Caco-2 (cell line): ENCODE measurements at places on chromosomes 2 and 18. TPM values are rescaled to one million over a fixed set of nuclear protein-coding genes. Genes with fewer than 3 reads are reported as not detected.
A peak's percentile ranks its signal among the peaks of the same experiment; 100 is the strongest.

Gene C2orf66
- total RNA-seq = not detected in 2 replicates

Gene KCNG2
- not detected in 2 replicates for total RNA-seq

Gene MYO3B
- total RNA-seq = 0.09 and 0.21 TPM in 2 replicates

Gene TCF23
- total RNA-seq = not detected in 2 replicates

Gene DLGAP1
- 0.07 TPM in 1 of 2 replicates, not detected in the other for total RNA-seq

DNA sequence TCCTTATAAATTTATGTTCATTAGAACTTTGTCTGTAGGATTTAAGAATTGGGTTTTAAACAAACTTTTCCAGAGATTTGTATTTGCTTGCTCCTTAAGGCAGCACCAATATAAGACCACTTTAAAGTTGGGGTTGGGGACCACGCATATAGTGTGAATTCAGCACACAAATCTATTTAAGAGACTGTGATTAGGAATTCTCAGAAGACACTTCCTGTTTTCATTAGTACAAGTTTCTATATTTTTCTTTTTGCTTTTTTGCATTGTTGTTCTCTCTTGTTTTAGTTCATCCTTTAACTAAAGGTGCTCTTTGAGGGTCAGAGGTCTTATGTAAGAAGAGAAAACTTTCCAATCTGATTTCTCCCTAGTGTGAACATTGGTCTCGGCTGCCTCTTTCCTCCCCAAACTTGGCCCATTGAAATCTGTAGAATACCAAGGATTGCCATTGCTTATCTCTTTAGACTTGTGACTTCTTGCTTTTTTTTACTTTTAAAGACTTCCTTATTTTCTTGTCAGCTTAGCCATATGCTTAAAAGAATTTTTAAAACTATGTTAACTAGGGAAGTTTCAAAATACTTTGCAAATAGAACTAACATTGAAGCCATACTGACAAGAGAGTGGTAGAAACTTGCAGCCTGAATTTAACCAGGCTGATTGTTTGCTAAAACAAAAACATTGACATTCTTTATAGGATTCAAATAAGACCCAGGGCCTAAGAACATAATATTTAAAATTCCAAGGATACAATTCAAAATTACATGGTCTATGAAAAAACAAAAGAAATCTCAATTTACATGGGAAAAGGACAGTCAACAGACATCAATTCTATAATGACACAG is 264.1 kb upstream of the FN1 start:
- peak overlapping the region; percentile 26 for H3K27ac ChIP-seq
- no peaks in the 10 kb centered on the region for H3K36me3 ChIP-seq
- DNase-seq = no peak
- H3K27me3 ChIP-seq = no peaks in the 10 kb centered on the region

DNA sequence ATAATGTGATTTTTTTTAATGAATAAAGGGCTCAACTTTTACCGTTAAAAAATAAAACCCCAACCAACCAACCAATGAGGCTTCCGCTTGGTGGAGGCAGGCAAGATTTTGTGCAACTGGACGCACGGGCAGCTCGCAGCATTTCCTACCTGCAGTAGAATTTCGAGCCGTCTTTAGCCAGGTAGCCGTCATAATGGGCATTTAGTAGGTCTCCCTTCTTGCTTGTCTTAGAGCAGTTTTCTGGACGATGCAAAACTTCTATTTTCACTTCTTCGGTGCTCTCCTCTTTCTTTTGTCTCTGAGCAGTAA is 316 bp downstream of the FKBP7 start:
- H3K27me3 ChIP-seq = no peaks in the 10 kb centered on the region
- peaks cover 7% of the 10 kb centered on the region; the same call in 1 of the 2 replicates for H3K4me1 ChIP-seq
- H3K4me3 ChIP-seq = peak overlapping the region; percentile 60
- H3K27ac ChIP-seq = peak overlapping the region; percentile 96
- no peaks in the 10 kb centered on the region for H3K36me3 ChIP-seq
- DNase-seq = no peak

GRCh38 chr2:186917866-186918265 is 68.9 kb upstream of the ZSWIM2 start:
- no peak overlapping the region for H3K4me3 ChIP-seq
- no peak overlapping the region for H3K27ac ChIP-seq
- H3K4me1 ChIP-seq = no peaks in the 10 kb centered on the region
- DNase-seq = no peak
- H3K36me3 ChIP-seq = no peaks in the 10 kb centered on the region
- no peaks in the 10 kb centered on the region for H3K27me3 ChIP-seq

DNA sequence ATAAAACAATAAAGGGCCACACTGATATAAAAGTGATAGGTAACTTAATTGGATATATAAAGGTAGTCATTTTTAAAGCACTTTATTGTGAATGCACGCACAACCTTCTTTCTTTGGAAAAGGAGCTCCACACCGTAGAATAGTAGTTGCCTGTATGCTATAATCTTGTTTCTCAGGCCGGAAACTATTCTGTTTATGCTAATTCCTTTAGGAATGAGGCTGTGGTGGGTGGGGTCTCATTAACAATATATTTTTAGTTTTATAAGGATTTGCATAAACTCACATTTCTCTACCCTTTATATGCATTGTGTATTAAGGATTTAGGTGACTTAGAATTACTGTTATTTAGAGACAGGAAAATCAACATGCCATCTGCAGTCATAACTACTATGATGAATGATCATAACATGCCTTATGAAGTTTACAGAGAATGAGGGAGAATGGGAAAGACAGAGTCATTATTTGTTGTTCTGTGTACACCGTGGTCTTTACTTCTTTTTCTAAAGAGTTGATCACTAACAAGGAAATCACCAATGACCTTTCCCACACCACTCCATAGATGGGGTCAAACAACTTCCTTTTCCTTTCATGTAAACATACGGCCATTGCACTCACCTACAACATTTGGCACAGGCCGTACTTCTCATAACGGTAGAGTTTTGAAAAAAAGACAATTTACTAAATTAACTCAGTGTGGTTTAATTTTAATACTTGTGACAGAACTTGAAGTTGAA is 84.5 kb downstream of the PIEZO2 start:
- DNase-seq = no peak
- no peaks in the 10 kb centered on the region for H3K4me1 ChIP-seq
- H3K36me3 ChIP-seq = no peaks in the 10 kb centered on the region
- H3K27ac ChIP-seq = no peak overlapping the region
- H3K4me3 ChIP-seq = no peak overlapping the region

DNA sequence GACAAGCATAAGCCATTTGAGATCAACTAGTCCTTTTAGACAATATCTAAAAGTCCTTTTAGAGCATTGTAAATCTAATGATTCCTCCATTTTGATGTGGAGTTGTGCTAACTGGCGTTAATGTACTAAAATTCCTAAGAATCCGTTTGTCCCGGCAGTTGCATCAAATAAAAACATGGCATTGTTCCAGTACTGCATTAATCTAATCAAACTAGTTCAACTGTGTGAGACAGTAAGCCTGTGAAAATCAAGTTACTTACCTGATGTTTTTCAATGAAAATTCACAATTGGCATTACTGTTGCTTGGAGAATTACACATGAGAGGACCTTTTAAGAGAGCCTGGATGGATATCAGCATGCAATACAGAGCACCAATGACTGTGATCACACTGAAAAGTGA is 13.3 kb downstream of the TM4SF20 start:
- no peak overlapping the region for H3K27ac ChIP-seq
- H3K4me3 ChIP-seq = no peak overlapping the region
- no peaks in the 10 kb centered on the region for H3K27me3 ChIP-seq
- H3K36me3 ChIP-seq = no peaks in the 10 kb centered on the region
- no peaks in the 10 kb centered on the region for H3K4me1 ChIP-seq

DNA sequence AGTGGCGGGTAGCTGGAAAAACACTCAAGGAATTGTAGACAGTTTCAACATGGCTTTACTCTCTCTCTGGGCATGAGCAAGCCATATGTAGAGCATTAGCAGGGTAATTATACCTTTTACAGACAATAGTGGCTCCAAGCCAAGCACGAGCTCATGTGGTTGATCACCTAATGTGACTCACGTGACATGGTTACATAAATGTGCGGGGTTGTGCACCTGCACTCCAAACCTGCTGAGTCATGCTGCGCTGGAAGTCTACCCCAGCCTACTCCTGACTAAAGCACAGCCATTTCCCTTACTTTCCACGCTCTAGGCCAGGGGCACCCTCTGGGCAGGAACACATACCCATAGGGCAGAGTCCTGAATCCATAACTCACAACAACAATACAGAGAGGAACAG is 232.8 kb downstream of the MBD5 start:
- H3K4me3 ChIP-seq = no peak overlapping the region
- no peaks in the 10 kb centered on the region for H3K27me3 ChIP-seq
- no peaks in the 10 kb centered on the region for H3K4me1 ChIP-seq
- DNase-seq = peak; percentile 14
- no peaks in the 10 kb centered on the region for H3K36me3 ChIP-seq

DNA sequence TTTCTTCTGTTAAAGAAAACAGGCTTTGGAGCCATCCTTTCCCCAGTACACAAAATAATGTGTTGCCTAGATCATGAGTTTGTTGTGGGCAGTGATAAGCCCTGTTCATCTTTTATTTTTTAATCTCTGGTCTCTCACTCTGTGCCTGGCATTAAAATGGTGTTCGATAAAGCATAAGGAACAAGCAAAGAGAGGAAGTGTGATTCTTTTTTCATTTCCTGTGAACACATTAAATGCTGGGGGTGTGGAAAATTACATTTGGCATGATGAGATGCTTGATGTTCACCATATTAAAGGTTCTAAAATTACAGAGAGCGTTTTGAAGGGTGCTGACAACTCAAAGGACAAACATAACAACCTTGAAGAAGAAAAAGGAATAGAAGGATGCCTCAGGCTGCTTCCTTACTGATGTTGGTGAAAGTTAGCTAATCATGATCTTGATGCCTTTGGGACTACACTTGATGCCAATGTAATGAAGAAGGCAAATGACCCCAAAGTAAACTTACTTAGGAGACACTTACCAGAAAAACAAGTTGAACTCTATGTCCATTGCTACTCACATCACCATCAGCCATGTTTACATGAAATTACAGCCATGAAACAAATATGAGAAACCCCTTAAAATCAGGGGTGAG is 33.0 kb downstream of the TMEFF2 start:
- no peak overlapping the region for H3K4me3 ChIP-seq
- peaks cover 4% of the 10 kb centered on the region; the same call in 1 of the 2 replicates for H3K4me1 ChIP-seq
- no peaks in the 10 kb centered on the region for H3K36me3 ChIP-seq
- no peaks in the 10 kb centered on the region; the same call in 1 of the 2 replicates for H3K27me3 ChIP-seq

DNA sequence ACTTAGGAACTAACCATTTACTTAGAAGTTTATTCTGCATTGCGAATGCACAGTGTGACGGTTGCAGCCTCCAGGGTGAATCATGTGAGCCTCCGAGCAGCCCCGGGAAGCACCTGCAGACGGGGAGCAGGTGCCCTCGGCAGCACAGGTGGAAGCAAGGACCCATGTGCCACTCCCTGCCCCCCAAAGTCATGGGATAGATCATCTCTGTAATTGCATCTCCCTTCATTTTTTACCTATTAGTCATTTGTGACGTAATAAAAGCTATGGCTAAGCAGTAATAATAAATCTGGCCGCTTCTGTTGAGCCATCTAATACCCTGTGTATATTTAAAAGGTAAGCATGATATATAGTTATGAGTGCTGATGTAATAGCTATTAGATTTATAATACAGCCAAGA is 97.2 kb downstream of the PTGR3 start:
- H3K27me3 ChIP-seq = no peaks in the 10 kb centered on the region
- H3K36me3 ChIP-seq = no peaks in the 10 kb centered on the region
- DNase-seq = no peak
- no peak overlapping the region for H3K4me3 ChIP-seq

DNA sequence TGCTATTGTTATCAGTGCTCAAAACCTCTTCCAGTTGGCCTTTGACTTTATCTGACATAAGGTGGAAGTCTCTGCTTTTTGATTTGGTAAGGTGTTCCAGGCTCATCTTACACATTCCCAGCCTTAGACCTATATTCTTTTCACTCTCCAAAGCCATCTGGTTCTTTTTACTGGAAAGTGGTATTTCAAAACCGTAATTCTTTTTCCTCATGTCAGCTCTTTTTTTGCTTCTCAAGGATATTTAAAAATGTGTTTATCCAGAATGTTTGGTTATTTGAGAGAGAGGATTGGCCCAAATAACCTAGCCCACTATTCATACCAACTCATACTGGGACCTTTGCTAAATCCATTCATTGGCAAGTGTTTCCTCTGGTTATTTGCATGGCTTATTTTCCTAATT is 411.2 kb upstream of the PIK3C3 start:
- H3K27me3 ChIP-seq = no peaks in the 10 kb centered on the region
- H3K36me3 ChIP-seq = no peaks in the 10 kb centered on the region
- no peak for DNase-seq

- H3K36me3 ChIP-seq = no peaks in the 10 kb centered on the region
- no peak for DNase-seq
- H3K27ac ChIP-seq = no peak overlapping the region
- H3K4me1 ChIP-seq = no peaks in the 10 kb centered on the region
Measured at GRCh38 chr2:62281663-62282062, 85.7 kb downstream of the B3GNT2 start.

GRCh38 chr18:1094409-1094808 is 189.7 kb downstream of the ADCYAP1 start:
- no peak overlapping the region for H3K4me3 ChIP-seq
- H3K4me1 ChIP-seq = no peaks in the 10 kb centered on the region
- no peaks in the 10 kb centered on the region for H3K27me3 ChIP-seq
- no peak for DNase-seq

GRCh38 chr2:3354986-3355385 is 22.6 kb downstream of the EIPR1 start:
- no peak overlapping the region for H3K4me3 ChIP-seq
- H3K27me3 ChIP-seq = no peaks in the 10 kb centered on the region
- H3K4me1 ChIP-seq = 0 out of 2 replicates have a peak, but pooled peaks cover 5% of the 10 kb centered on the region
- no peaks in the 10 kb centered on the region; the same call in 1 of the 2 replicates for H3K36me3 ChIP-seq

DNA sequence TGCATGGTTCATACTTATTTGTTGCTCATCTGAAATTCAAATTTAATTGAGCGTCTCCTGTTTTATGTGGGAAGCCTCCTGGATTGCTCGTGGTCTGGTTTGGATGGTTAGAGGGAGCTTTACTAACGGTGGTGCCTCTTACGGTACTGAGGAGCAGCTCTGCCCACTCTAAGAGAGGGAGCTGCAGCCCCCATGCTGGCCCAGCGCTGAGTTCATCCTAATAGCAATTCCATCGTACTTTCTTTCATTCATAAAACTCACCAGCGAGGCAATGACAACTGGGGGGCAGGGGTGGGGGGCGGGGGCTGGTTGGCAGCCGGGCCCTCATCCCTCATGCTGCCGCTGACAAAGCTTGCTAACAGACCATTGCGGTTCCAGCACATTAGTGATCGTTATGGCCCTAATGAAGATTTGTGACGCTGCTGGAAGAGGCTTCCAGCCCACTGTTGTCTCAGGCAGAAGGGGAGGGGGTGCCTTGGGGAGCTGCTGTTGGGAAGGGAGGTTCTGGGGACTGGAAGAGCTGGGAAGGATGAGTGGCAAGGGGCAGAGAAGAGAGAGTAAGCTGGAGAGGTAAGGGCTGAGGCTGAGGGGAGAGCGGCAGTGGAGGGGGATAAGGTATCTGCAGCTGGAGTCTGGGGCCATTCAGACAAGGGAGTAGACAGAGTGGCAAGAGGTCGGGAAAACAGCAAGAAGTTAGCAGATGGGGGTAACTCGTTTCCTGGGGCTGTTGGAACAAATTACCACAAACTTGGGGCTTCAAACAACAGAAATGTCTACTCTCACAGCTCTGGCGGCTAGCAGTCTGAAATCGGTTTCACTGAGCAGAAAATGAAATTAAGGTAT is 238.1 kb downstream of the LPIN1 start:
- no peaks in the 10 kb centered on the region for H3K27me3 ChIP-seq
- no peaks in the 10 kb centered on the region for H3K36me3 ChIP-seq
- H3K27ac ChIP-seq = no peak overlapping the region
- H3K4me3 ChIP-seq = no peak overlapping the region
